ENCODE measurements at places on chromosomes 12 and 14.
A peak's percentile ranks its signal among the peaks of the same experiment; 100 is the strongest.

DNA sequence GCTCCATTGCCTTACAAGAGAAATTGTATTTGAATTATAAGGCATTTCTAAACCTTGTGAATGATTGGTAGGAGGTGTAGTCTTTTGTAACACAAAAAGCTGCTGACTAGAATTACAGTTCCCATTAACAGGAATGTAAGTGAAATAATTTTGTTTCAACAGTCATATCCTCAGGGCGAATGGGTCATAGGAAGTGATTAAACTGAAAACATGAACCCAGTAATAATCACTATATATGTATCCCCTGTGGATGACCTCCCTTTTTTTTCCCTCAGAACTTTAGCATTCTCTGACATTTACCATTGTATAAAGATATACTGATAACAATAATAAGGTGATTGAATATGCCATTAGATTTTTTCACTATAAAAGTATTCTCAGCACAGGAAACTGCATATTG is 312.3 kb downstream of the ATP23 start:
- DNase-seq, result no peak

GRCh38 chr14:105501504-105502291 is 10.7 kb downstream of the TEDC1 start:
- no peak for DNase-seq

DNA sequence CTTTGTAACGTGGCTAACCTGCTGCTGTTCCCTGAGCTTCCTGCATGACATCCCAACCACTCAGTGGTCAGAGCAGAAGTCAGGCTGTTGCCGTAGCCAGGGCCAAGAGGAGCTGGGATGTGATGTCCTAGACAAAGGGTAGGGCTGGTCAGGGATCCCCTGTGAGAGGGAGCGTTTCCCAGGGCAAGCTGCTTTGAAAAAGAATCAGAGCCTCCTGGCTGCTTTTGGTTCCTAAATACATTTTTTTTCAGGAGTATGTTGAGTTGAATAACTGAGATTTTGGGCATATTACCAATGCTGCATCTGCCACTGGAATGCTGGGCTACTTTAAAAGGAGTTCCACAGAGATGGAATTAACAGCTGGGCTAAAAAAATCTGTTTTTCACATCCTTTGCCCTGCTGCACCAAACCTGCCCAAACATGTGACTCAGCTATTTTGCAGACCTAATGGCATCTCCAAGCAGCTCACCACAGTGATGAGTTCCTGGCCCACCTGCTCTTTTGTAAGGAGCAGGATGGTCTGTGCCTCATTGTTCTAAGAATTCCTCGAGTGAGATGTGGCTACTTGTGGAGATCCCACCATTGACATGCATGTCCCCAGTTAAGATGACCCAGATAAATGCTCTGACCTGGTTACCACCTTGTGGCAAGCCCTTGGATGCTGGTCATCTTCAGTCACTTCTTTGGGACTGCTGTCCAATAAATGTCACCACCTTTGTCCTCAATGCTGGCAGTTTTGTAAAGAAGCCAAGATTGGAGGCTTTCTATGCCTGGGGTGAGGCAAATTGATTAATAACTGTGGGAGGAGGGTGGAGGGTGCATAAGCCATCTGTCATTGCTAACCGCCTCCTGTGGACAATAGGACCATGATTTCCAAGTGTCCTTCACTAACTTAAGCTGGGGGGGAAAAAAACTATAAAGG is 24.1 kb downstream of the ANKRD13A start:
- no peak for DNase-seq

GRCh38 chr12:126644236-126645020 is 1579.2 kb downstream of the AACS start:
- no peak for DNase-seq

DNA sequence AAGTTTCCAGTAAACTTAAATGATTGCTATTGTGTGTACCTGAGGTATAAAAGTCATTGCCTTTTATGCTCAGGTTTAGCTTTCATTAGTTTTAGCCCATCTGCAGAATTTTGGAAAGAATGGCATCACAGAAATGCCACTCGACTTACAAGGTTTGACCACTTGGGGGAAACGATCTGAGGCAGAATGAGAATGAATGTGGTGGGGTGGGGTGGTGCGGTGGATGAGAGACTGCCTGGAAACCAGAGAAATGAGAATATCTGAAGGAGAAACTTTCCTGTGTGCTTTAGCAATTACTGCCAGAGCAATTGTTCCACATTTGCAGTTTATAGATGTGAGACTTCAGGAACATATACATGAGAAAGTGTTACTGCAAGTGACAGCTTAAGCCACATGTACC is 225.4 kb upstream of the PDE3A start:
- no peak for DNase-seq

DNA sequence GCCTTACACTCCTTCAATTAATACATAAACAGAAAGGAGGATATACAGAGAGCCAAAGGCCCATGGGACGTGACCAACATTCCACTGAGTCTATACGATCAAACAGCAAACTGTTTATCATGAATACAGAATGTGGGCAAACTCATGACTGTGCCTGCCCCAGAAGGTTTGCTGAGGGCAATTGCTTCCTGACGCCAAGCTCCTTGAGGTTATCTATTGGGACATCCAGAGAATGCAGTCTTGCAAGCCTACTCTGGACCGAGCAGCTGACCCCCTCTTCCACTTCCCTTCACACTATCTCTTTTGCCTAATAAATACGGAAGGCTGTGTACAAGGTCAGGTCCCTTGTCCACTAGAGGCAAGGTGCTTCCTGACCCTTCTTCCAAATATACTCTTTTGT is 18.5 kb upstream of the SLC10A1 start:
- no peak for DNase-seq

DNA sequence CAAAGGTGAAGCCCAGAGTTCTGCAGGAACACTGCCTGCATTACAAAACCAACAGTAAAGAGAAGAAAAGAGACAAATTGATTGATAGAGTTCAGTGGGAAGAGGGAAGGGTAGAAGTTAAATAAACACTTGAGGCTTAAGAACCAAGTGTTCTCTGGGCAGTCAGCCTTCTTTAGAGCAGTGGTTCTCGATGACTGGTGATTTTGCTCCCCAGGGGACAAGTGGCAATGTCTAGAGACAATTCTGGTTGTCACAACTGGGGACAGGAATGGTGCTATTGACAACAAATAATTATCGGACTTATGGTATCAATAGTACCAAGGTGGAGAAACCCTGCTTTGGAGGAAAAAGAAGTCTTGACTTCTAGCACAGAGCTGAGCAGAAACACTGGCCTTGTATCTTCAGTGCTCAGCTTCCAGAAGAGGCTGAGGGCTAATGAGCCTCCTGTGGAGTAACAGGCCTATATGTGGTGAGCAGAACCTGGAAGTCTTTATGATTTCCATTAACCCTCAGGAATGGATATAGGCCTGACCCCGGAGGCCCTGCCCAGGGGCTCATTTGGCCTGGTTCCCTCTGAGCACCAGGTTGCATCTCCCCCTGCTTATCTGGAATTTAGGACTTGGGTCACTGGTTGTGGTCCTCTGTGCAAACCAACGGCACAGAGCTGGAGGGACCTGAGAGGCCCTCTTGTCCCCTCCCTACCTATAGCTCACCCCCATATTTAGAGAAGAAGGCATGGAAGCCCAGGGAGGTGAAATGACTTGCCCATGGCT is 204.6 kb upstream of the PWP1 start:
- no peak for DNase-seq

DNA sequence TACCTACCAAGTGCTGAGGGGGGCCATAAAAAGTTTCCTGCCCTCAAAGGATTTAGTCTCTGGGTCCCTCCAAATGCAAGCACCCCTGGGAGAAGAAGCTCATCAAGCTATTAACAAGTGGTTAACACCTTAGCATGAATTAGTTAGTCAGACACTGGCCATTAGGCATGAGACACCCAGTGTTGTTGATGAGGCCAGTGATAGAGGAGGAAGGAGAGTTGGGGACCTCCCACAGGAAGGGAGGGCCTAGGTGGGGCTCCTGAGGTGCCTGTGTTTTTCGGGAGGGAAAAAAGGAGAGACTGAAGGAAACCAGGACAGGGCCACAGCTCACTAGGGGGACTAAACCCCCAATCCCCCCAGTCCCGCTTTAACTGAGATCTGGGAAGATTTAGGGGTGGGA is 4.5 kb upstream of the KRT71 start:
- DNase-seq, result no peak

GRCh38 chr14:30195941-30196340 is 268.3 kb upstream of the PRKD1 start:
- no peak for DNase-seq

DNA sequence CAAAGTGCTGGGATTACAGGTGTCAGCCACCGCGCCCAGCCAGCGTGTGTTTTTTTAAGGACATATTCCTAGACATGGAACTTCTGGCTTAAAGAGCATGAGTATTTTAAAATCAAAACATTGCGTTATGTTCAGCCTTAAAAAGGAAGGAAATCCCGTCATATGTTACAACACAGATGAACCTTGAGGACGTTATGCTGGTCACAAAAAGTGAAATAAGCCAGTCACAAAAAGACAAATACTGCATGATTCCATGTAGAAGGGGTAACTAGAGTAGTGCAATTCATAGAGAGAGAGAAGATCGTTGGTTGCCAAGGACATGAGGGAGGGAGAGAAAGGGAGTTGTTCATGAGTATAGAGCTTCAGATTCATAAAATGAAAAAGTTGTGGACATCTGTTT is 53.9 kb downstream of the ACACB start:
- no peak for DNase-seq

- DNase-seq, result peak; percentile 14
Measured at GRCh38 chr12:29132316-29132715, 16.8 kb upstream of the FAR2 start.

DNA sequence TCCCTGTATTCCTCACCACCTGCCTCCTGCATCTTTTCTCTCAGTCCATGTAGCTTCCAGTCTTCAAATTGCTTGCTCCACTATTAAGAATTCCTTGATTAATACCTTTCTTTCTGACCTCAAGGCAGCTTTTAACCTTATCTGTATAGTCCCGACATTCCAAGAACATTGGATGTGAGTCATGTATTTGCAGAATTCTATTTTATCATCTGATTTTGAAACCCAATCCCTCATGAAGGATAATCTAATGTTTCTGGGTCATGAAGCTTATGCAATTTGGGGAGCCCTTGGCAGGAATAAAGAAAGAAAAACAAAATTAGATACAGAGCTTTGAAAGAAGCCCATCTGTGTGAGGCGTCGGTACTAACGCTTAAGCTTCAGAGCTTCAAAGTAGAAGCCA is 63.4 kb upstream of the CCND2 start:
- no peak for DNase-seq

GRCh38 chr12:124740691-124741137 is 123.0 kb downstream of the SCARB1 start:
- no peak for DNase-seq

GRCh38 chr12:26566675-26567074 is 266.3 kb downstream of the ITPR2 start:
- no peak for DNase-seq

DNA sequence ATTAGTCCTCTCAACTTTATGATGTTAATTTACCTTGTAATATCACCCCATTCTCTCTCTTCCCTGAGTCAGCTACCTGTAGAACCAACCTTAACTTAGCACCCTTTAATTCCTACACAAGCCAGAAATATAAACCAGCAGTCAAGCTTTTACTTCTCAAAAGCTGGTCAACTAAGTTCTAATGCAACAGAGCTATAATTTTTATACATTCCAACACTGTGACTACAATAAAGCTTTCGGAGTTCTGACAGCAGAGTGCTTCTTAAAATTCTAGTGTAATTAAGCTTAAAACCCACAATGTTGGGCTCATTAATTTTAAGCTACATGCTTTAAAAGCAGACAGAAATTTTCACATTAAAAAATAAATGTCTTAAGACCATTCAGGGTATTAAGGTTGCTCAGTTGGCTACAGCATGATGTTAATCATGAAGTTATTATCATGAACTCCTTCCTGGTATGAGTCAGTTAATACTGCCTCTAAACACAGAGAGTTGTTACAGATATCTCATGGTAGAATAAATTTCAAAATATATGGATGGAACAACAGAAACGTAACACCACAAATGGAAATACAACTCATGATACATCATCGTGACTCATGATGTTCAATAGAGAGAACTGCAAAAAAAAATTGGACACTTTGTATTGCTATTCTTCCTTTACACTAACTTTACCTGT is 126.7 kb downstream of the EPS8 start:
- DNase-seq, result peak; percentile 43

- peak; percentile 23 for DNase-seq
Measured at GRCh38 chr14:68585690-68586089, 207.2 kb downstream of the ZFP36L1 start.

GRCh38 chr12:59452746-59453145 is 143.1 kb upstream of the SLC16A7 start:
- no peak for DNase-seq

DNA sequence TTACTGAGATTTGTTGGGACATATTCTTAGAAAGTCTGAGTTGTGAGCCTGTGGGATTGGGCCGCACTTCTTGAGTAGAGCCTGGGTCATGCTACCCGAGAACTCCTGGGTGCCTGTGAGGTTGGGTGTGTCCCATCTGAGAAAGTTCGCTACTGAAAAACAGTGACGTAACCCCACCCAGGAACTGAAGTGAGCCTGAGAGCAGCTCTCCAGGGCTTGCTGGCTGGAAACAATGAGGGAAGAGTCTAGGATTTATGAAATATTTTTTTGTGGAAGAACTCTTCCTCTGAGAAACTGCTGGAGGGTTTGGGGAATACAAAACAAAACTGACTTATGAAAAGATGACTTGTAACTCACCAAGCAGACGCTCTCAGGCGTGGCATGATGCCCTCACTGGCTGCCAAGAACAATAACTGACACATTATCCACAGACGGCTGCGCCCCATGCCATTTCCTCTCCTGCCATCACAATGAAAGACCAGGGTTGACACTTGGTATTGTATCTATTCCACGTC is 69.2 kb downstream of the RASSF3 start:
- DNase-seq, result peak; percentile 73
